Fibroblast of skin of right biceps (primary cell): ENCODE measurements at places on chromosomes 12 and 14.

DNA sequence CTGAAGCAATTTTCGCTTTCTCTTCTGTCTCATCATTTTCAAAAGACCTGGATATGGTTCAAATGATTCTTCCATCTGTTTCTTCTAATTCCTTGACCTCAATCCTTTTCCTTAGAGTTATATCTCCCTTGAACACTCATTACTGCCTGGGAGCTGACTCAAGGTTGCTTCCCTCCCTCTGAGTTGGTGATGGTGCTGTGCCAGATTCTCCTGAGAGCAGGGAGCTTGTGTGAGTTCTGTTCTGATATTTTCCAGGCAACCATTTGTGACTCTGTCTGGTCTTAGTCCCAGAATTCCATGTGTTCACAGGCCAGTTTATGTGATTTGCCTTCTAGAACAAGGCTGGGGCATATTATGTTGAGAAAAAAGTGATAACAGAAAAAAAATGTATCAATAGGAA lies 505.1 kb upstream of the SYT1 start:
- peak; percentile 43 for DNase-seq

DNA sequence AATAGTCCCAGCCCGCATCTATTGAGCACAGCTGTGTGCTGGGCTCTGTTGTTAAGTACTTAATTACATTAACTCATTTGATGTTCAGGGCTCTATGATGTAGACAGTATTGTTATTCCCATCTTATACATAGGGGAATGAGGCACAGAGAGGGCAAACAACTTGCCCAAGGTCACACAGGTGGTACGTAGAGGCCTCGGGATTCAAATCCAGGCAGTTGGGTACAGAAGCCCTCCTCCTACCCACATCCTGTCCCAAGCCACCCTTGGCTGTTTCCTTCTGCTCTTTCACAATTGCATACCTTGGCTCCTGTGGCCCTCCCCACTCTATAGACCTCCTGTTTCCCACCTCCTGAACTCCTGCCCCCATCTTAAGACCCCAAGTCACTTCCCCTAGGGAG lies 10.0 kb upstream of the GPR68 start:
- no peak for DNase-seq

GRCh38 chr12:117679776-117680175 lies 289.0 kb downstream of the KSR2 start:
- peak; percentile 67 for DNase-seq

DNA sequence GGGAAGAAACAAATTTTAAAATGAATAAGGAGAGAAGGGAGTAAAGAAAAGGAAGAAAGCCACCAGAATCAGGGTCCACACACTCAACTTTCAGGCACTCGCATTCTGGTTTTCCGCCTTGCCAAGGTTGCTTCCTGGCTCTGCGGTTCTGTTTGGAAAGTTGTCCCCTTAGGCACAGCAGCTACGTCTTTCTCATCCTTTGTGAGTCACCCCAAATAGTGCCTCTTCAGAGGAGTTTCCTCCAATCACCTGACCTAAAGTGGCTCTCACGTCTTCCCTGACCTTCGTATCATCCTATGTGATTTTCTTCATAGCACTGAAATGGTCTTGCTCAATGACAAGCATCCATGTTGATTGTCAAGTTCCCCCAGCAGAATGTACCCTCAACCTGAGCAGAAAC lies 99.5 kb upstream of the TMCC3 start:
- no peak for DNase-seq
